H4 (cell line): ENCODE measurements at places on chromosomes 4 and X. TPM values are rescaled to one million over a fixed set of nuclear protein-coding genes. Genes with fewer than 3 reads are reported as not detected.

DNA sequence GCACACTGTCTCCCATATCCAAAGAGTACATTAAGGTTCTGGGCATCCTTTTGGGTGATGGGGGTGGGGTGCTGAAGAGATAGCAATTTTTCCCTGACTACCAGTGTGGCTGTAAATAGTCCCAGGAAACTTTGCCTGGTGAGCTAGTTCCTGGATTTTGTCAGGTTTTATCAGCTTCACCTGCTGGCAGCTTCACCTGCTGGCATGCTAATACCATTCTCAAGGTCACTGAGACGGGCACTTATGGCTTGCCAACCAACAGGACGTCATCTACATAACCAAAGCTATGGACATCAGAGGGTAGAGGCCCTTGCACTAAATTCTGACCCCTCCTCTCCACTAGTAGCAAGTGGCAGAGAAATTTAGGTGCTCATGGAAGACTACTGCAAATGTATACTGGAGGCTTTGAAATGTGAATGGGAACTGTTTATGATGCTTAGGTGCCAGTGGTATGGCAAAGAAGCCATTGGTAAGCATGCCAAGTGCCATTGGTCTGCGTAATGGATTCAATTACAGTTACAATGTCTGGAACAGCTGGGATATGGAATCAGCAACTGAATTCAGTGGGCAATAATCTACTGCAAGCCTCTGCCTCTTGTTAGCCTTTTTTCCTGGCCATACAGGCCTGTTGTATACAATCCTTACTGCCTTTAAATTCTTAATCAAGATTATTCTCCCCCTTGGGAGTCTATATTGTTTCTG is 71.6 kb upstream of the SH3RF1 start:
- no peak for DNase-seq

FGF2 gene
- 3.1 and 4.9 TPM in 2 replicates for total RNA-seq

DNA sequence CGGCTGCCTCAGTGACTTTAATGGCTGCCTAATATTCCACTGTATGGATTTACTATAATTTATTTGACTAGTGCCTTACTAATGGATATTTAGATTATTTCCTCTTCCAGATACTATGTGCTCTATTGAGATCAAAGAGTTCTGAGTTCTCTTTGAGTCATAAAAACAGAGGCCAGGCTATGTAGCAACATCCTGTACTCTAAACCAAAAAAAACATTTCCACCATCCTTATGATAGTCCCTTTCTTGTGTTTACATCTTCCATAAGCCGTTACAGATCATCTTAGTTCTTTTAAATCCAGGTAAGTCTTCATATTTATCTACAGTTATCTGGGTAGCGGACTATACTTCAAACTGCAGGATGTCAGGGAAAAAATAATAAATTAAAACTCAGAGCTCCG is 56.6 kb upstream of the TMEM184C start:
- no peak for DNase-seq

DNA sequence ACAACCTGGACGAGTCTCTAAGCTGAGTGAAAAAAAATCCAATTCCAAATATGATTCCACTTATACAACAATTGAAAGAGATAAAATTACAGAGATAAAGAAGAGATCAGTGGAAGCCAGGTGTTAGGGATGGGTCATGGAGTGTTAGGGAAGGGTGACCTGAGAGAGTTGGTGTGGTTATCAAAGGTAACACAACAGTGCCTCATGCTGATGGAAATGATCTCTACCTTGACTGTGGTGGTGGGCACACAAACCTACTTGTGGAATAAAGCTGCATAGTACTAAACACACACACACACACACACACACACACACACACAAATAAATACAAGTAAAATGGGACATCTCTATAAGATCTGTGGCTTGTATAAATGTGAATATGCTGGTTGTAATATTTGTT is 26.0 kb downstream of the BEND2 start:
- DNase-seq, result no peak

ENPEP gene
- 0.08 TPM in 1 of 2 replicates, not detected in the other for total RNA-seq

C4orf36 gene
- 1.2 and 4.9 TPM in 2 replicates for total RNA-seq

GTPBP6 gene
- total RNA-seq, result 39.2 and 40.2 TPM in 2 replicates

DNA sequence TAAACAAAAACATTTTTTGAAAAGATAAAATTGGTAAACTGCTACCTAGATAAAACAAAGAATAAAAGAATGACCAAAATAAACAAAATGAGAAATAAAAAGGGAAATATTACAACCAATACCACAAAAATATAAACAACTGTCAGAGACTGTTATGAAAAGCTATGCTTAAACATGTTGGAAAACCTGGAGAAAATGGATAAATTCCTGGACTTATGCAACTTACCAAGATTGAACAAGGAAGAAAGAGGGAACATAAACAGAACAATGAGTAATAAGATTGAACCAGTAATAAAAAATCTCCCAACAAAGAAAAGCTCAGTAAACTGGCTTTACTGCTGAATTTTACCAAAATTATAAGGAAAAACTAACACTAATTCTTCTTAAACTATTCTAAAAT is 518.7 kb downstream of the GRXCR1 start:
- DNase-seq, result no peak

MAGEA12 gene
- total RNA-seq, result 5.5 and 5.7 TPM in 2 replicates

- DNase-seq, result peak; percentile 17
These were observed 114.8 kb downstream of the REELD1 start for GRCh38 chr4:146329050-146329716.

ETDA gene
- total RNA-seq, result not detected in 2 replicates

AASDH gene
- 6.6 and 15.0 TPM in 2 replicates for total RNA-seq

DNA sequence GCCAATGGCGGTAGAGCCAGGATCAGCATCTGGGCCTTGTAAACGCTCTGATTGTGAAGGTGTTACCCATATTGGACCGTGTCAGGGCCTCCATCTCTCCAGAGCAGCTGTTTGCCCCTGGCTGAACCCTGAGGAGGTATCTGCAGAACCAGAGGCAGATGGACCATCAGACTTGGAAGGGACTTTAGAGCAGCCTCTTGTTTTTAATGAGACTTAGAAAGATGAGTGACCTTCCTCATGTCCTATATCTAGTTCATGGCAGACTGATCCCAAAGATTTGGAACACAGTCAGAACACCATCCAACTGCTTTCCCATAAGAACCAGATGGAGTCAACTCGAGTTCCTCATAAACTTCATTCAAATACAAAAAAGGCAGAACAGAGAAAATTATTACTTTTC is 135.1 kb upstream of the MSX1 start:
- no peak for DNase-seq

SORBS2 gene
- total RNA-seq, result 0.41 and 1.5 TPM in 2 replicates

DNA sequence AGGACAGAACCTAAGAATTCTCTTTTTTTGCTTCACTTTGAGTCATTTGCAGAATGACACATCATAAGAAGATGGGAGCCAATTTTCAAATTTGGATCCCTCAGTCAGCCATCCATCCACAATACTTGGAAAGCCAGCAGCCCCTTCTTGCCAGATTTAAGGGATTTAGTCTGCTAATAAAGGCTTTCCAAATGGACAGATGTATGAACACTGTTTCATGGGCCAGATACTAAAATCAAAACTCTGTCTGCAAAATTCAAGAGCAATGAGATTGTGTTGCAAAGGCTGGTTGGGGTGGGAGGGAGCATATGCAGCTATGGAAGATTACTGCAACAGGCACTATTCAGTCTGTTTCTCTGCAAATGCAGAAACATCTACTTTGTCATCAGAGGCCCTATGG is 37.7 kb upstream of the KCNIP4 start:
- no peak for DNase-seq

ARL9 gene
- not detected in 2 replicates for total RNA-seq

DNA sequence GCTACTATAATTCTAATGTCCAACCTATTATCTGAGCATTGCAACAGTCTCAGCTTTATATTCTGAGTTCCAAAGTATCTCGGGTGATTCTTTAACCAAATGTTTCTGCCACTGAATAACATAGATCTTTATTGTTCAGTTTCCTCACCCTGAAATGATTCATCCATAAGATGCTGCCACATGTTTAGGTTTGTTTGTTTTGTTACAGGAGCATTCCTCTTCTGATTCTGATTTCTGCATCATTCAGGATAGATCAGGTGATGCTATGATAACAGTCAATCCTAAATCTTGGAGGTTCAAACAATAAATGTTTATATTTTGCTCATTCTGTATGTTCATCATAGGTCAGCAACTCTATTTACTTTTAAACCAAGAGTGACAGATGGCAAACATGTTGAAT is 927.6 kb downstream of the PCDH7 start:
- no peak for DNase-seq

ARHGAP6 gene
- total RNA-seq, result 0.14 and 0.66 TPM in 2 replicates

ASB12 gene
- total RNA-seq, result not detected in 2 replicates

DNA sequence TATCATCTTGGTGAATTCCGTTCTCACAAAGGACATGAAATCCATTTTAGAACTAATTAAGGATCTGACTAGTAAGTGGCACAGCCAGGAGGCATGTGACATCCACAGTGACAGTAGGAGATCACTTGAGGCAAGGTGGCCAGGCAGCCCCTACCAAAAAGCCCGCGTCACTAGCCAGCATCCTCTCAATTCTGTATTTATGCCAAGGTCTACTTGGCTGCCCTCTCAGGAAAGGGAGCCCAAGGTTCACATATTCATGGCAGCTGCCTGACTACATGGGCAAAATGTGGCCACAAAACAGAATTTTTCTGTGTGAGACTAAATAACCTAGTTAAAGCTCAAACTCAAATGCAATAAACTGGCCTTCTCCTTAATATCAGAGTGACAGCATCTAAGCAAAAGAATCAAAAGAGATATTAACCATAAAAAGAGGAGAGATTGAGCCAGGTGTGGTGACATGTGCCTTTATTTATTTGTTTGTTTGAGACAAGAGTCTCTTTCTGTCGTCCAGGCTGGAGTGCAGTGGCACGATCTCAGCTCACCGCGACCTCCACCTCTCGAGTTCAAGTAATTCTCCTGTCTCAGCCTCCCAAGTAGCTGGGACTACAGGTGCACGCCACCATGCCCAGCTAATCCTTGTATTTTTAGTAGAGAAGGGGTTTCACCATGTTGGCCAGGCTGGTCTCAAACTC is 51.5 kb downstream of the SLC9A7 start:
- DNase-seq, result no peak

DNA sequence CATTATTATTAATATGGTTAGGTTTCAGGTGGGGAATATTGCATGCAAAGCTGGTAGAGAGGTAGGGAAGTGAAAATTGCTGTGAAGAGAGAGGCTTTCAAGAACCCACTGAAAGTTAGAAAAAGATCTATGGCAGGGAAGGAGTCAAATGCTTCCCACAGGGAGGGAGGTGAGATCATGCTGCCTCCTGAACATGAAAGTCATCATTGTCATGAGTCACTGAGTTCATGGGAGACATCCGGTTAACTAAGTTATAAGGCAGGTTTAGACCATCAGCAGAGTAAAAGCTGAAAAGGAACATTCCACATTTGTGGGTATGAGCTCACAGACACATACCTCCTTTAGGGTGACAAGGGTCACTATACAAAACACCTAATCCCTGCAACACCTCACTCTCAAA is 16.2 kb downstream of the GATB start:
- peak; percentile 95 for DNase-seq

SLC16A2 gene
- total RNA-seq, result 3.8 and 4.9 TPM in 2 replicates

IL21 gene
- total RNA-seq, result not detected in 2 replicates

DNA sequence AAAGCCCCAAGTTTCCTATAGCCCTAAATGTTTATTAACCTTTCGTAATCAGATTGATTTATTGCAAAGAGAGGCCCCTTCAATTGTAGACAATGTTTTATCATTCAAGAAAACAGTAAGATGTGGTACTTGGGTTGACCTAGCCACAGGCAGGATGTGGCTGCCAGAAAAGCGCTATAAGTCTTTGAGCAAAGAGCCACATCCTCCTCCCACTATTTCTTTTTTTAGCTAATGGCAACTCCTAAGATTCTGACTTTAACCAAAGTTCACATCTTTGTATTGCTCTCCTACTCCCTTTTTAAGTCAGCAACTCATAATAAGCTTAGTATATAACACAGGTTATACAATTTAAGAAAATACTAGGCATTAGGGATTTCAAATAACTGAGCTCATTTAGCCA is 70.7 kb upstream of the PPP3CA start:
- no peak for DNase-seq

GRCh38 chr4:2442175-2442993 is 23.6 kb downstream of the CFAP99 start:
- DNase-seq, result no peak

DNA sequence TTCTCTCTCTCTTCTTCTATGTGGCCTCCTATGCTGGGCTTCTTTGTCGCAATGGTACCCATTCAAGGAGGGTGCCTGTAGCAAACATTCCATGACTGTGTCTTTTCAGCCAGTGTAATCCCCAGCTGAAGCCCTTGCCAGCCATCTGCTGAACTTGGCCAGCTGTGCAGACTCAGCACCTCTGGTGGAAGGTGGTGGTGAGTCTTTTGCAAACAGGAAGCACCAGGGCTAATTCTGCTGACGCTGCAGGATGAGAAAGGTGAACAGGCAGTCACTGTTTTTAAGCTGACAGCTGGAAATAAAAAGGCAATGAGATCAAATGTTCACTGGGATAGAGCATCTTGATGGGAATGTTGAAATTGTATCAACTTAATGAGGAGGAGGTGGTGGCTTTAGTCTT is 298.7 kb upstream of the CLNK start:
- no peak for DNase-seq
